CD4-positive, alpha-beta memory T cell (primary cell): ENCODE measurements at places on chromosomes 11 and 22. TPM values are rescaled to one million over a fixed set of nuclear protein-coding genes. Genes with fewer than 3 reads are reported as not detected.

- no peaks in the 10 kb centered on the region for H3K4me1 ChIP-seq
- no peaks in the 10 kb centered on the region for H3K27me3 ChIP-seq
- no peak overlapping the region for H3K4me3 ChIP-seq
These were observed 27.8 kb downstream of the CEP295 start for GRCh38 chr11:93689240-93689639.

GRCh38 chr22:26259510-26259909 lies 90.2 kb downstream of the SEZ6L start:
- H3K4me3 ChIP-seq: no peak overlapping the region
- H3K4me1 ChIP-seq: no peaks in the 10 kb centered on the region
- no peak overlapping the region for H3K27ac ChIP-seq
- no peak for DNase-seq
- H3K36me3 ChIP-seq: no peaks in the 10 kb centered on the region

- DNase-seq: no peak
- H3K4me3 ChIP-seq: no peak overlapping the region
- H3K4me1 ChIP-seq: no peaks in the 10 kb centered on the region
- no peak overlapping the region for H3K27ac ChIP-seq
- H3K27me3 ChIP-seq: no peaks in the 10 kb centered on the region
These were observed 352.8 kb upstream of the NARS2 start for GRCh38 chr11:78927511-78927910.

- no peaks in the 10 kb centered on the region for H3K4me1 ChIP-seq
- no peak overlapping the region for H3K27ac ChIP-seq
- H3K36me3 ChIP-seq: no peaks in the 10 kb centered on the region
- DNase-seq: no peak
- H3K4me3 ChIP-seq: no peak overlapping the region
These were observed 41.0 kb upstream of the TENM4 start for GRCh38 chr11:79481795-79482194.

POLD3 gene
- total RNA-seq: 16.8 TPM
